Inflammatory macrophage treated with lipopolysaccharide for 1 hour (primary cell): ENCODE measurements at places on chromosomes 13 and 19.

DNA sequence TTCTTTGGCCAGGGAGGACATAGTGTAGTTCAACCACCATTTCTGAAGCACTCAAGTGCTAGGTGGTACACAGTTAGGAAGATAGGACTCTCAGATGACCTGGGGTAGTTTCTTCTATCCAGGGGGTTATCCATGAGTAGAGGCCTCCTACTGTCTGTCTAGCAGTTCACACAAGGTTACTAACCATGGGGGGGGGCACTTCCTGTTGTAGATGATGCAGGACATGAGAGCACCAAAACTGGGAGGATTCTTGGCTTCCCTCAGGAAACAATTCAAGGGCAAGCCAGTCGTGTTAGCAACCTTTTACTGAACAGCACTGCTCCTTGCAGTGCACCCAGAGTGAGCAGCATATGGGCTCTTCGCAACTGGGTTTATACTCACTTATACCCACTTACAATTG lies 8.9 kb upstream of the TPP2 start:
- no peak for DNase-seq

DNA sequence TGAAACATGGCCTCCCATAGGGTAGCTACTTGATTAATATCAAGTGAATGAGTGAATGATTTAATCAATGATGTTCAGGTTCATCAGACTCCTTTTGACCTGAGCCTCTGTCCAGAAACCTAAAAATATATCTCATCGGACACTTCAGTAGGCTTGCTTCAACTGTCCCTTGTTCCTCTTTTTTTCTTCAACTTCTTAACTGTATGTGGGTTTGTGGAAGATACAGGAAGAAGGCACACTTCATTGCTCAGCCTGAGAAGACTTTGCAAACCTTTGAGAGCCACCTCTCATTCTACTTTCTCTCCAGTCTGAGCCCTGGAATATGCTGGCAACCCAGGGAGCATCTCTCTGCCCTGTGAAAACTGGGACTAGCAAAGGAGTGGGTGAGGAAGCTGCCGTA lies 557.0 kb downstream of the FGF9 start:
- peak; percentile 2 for DNase-seq

GRCh38 chr13:30319130-30319529 lies 11.8 kb upstream of the KATNAL1 start:
- DNase-seq = no peak

- DNase-seq = no peak
Measured at GRCh38 chr19:4300589-4300988, 1.6 kb downstream of the TMIGD2 start.

GRCh38 chr13:30191491-30192100 lies 115.8 kb downstream of the KATNAL1 start:
- no peak for DNase-seq

DNA sequence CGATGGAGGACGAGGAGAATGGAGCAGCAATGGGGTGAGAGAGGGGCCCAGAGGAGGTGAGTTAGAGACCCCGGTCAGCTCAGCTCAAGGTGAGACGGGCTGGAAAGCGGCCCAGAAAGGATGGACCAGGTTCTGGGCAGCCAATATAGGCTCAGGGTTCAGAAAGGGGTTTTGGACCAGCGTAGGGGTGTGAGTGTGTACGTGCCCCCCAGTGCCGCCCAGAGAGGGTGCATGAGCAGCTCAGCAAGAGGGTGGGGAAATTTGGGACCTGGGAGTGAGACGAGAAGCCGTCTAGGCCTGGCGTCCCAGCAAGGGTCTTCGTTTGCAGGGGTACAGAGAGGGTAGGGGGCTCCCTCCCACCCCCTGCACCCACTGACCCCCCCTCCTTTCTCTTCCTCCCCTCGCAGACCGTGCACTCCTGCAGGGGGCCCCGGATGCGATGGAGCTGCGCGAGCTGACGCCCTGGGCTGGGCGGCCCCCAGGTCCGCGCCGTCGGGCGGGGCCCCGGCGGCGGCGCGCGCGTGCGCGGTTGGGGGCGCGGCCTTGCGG lies 12.1 kb downstream of the FUT6 start:
- DNase-seq = no peak

DNA sequence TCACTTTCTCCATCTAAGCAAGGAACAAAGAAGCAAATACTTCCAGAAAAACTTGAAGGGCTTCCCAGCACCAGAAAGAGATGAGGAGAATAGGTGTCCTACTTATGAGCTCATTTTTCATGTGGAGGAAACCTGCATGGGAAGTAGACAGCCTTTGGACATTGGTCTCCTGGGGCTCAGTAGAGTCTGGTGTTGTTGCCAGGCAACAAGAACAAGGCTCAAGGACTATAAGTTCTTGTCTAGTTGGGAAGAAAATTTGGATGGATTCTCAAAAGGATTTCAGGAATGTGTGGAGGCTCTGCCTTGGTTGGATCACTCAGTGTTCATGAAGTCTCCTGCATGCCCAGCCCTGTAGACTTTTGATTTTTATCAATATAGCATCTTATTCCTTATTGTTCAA lies 84.5 kb downstream of the MBNL2 start:
- DNase-seq = no peak

GRCh38 chr19:47075179-47075810 lies 26.9 kb upstream of the TMEM160 start:
- peak; percentile 65 for DNase-seq
